Progenitor cell of endocrine pancreas (in vitro differentiated cells): ENCODE measurements at places on chromosomes 3 and 15. TPM values are rescaled to one million over a fixed set of nuclear protein-coding genes. Genes with fewer than 3 reads are reported as not detected.

DNA sequence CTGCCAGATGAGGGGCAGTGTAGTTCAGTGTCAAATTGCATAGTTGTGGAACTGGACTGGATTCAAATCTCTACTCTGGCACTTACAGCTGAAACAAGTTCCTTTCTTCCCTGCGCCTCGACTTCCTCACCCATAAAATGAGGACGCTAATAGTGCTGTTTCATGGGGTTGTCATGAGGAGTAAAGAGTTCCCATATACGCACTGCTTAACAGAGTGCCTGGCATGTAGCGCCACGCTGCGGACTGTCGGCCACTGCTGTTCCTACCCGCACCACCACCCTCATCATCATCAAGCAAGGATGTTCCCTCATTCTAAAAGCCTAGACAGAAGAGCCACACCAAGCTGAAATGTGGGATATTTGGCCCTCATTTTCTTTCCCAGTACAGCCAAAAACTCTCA lies 91.9 kb downstream of the CHDH start:
- H3K4me3 ChIP-seq = no peak overlapping the region
- H3K36me3 ChIP-seq = no peaks in the 10 kb centered on the region
- no peak overlapping the region for H3K27ac ChIP-seq
- H3K4me1 ChIP-seq = peaks cover 6% of the 10 kb centered on the region
- peaks cover 3% of the 10 kb centered on the region for H3K27me3 ChIP-seq

DNA sequence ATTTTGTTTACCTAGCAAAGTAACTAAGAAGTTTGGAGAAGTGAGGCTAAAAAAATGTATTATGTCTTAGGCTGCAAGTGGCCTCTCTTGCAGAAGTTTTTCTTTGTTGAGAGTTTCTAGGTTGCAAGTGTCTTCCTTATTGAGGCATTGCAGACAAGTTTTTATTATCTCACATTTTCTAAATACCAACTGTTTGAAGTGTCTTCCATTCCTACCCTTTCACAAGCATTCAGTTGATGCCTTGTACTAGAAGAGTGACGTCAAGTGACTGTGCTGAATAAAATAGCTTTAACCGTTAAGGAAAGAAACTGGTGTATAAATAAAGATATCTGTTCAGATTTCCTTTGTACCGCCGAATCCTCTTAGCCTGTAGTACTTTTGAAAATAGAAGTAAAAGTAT lies 123.3 kb downstream of the ALCAM start:
- peaks cover 17% of the 10 kb centered on the region for H3K36me3 ChIP-seq
- H3K4me3 ChIP-seq = no peak overlapping the region
- no peak for DNase-seq
- H3K27me3 ChIP-seq = no peaks in the 10 kb centered on the region
- no peak overlapping the region for H3K27ac ChIP-seq

DNA sequence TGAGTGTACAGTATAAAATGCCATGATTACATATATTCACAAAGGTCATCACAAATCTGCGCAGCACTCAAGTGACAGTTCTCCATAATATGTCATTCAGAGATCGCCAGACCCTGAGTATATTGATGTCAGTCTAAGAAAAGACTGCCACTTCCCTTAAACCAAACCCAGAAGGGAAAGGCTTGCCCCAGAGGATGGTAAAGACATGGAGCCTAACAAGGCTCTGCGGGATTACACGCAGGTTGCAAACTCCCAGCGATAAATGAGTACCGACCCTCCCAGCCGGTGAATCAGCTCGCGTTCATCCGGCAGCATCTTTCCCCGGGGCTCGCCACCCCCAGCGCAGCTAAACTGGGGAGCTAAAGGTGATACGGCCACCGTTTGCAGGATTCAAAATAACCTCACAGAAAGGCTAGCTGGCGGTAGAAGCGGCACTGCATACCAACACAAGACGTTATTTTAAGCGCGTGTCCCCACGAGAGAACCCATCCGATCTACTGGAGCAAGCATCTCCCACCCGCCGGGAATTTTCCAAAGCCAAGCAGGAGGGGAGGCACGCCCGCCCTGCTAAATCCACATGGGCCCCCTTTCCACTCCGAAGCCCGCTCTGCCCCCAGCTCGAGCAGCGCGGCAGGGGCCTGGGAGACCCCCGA lies 643 bp downstream of the MYO5A start:
- H3K27ac ChIP-seq = peak overlapping the region; percentile 93
- DNase-seq = no peak
- peak overlapping the region; percentile 92 for H3K4me3 ChIP-seq
- no peaks in the 10 kb centered on the region for H3K36me3 ChIP-seq

GRCh38 chr3:145807990-145808389 lies 353.0 kb downstream of the PLOD2 start:
- H3K4me3 ChIP-seq = no peak overlapping the region
- peak overlapping the region; percentile 35 for H3K27ac ChIP-seq
- H3K4me1 ChIP-seq = no peaks in the 10 kb centered on the region

DNA sequence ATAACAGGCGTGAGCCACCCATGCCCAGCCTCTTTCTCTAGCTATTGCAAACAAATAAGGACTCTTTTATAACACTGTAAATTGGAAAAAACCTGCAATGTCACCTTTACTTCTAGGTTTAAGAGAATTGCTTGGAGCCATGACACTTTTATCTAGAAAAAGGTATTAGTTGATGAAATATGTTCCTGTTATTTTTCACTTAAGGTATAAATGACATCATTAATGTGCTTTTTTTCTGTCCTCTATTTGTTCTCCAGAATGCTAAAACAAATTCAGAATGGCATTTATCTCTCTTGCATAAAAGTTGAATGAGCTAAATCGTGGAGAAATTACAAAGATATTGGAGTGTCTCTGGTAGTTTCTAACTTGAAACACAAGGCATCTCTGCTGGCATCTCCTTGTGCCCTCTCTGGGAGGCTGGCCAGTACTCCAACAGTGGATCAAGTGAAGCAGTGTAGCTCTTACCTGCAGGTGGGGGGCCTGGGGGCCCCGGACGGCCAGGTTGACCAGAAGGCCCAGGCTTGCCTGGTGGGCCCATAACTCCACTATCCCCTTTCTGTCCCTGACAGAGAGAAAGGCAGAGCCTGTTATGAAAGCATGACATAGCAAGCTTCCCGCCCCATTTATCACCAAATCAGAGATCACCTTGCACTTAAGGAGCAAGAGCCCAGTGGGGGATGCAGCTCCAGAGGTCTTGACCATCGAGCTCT lies 38.6 kb downstream of the EAF1 start:
- H3K27me3 ChIP-seq = no peaks in the 10 kb centered on the region
- H3K36me3 ChIP-seq = peaks cover 5% of the 10 kb centered on the region
- no peak overlapping the region for H3K4me3 ChIP-seq
- H3K27ac ChIP-seq = no peak overlapping the region
- H3K4me1 ChIP-seq = no peaks in the 10 kb centered on the region
- no peak for DNase-seq

- H3K27me3 ChIP-seq = peaks cover 37% of the 10 kb centered on the region
- no peaks in the 10 kb centered on the region for H3K36me3 ChIP-seq
- no peak for DNase-seq
- peaks cover 2% of the 10 kb centered on the region for H3K4me1 ChIP-seq
- no peak overlapping the region for H3K27ac ChIP-seq
- no peak overlapping the region for H3K4me3 ChIP-seq
These were observed 74.4 kb downstream of the MGLL start for GRCh38 chr3:127747751-127748521.

GRCh38 chr3:101141135-101141534 lies 147.9 kb upstream of the ABI3BP start:
- no peak overlapping the region for H3K4me3 ChIP-seq
- no peak for DNase-seq
- peaks cover 8% of the 10 kb centered on the region for H3K4me1 ChIP-seq
- H3K27me3 ChIP-seq = no peaks in the 10 kb centered on the region
- no peak overlapping the region for H3K27ac ChIP-seq
- H3K36me3 ChIP-seq = no peaks in the 10 kb centered on the region

- DNase-seq = no peak
- no peaks in the 10 kb centered on the region for H3K4me1 ChIP-seq
- no peak overlapping the region for H3K4me3 ChIP-seq
- H3K27ac ChIP-seq = no peak overlapping the region
- H3K27me3 ChIP-seq = peaks cover 16% of the 10 kb centered on the region
These were observed 54.3 kb upstream of the FGD5 start for GRCh38 chr3:14764331-14765059.

The LRRIQ4 gene
- total RNA-seq = 0.31 and 0.42 TPM in 2 replicates

GRCh38 chr3:73389117-73389813 lies 235.5 kb downstream of the PDZRN3 start:
- peaks cover 30% of the 10 kb centered on the region for H3K36me3 ChIP-seq
- DNase-seq = no peak
- no peaks in the 10 kb centered on the region for H3K27me3 ChIP-seq
- H3K4me1 ChIP-seq = no peaks in the 10 kb centered on the region
- no peak overlapping the region for H3K4me3 ChIP-seq
